ENCODE measurements at places on chromosomes 4 and X. TPM values are rescaled to one million over a fixed set of nuclear protein-coding genes. Genes with fewer than 3 reads are reported as not detected.

BMP3 gene
- total RNA-seq = not detected

GPR34 gene
- total RNA-seq = 0.69 TPM

OTC gene
- not detected for total RNA-seq

ENAM gene
- total RNA-seq = not detected

CLIC2 gene
- total RNA-seq = 0.29 TPM

UGT2B7 gene
- total RNA-seq = not detected

MAGEA9B gene
- total RNA-seq = not detected

DUSP21 gene
- not detected for total RNA-seq

SPANXN3 gene
- not detected for total RNA-seq

DSPP gene
- not detected for total RNA-seq

CHM gene
- total RNA-seq = 16.7 TPM

PRSS12 gene
- not detected for total RNA-seq

SMS gene
- 109 TPM for total RNA-seq

SORBS2 gene
- total RNA-seq = 1.1 TPM

LUZP4 gene
- not detected for total RNA-seq

Measured in activated T-cell treated with anti-CD3 and anti-CD28 coated beads, Interleukin-2, amount 50 U/mL, for 4 hours (primary cell).